Fibroblast of the conjunctiva (primary cell): ENCODE measurements at places on chromosomes 13 and 19.
A peak's percentile ranks its signal among the peaks of the same experiment; 100 is the strongest.

DNA sequence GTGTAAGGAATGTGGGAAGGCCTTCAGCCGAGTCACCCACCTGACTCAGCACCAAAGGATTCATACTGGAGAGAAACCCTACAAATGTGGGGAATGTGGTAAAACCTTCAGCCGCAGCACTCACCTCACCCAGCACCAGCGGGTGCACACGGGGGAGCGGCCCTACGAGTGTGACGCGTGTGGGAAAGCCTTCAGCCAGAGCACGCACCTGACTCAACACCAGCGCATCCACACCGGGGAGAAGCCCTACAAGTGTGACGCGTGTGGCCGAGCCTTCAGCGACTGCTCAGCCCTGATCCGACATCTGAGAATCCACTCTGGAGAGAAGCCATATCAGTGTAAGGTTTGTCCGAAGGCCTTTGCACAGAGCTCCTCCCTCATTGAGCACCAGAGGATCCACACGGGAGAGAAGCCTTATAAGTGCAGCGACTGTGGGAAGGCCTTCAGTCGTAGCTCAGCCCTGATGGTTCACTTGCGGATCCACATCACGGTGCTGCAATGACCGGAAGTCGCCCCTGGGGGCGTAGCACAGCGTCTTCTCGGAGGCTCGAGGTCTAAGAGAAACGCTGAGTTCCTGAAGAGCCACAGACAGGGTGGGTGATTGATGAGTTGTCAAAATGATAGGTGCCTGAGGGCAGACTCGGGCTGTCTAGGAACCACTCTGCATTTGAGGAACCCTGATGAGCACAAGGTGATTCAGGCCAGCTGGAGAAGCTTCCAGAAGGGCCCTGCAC, 12.2 kb downstream of the ZSCAN22 start:
- no peak for DNase-seq

- DNase-seq, result no peak
These were observed 594 bp downstream of the ZNF559 start for GRCh38 chr19:9324584-9324962.

DNA sequence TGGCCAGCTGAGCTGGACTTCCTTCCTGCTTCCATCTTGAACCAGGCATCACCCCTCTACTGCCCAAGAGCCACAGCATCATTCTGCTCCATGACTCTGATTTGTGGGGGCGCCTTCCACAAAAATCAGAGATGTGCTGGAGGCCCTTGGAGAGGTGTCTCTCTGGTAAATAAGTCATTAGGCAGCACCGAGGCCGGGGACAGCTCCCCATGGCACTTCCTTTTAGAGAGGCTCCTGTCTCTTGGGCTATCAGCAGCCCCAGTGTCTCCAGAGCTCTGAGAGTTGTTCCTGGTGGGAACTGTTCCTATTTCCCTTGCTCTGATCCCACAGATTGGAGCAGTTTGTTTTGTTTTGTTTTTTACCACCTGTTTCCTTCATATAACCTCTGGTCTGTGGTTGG, 19.9 kb downstream of the NWD1 start:
- DNase-seq, result no peak

DNA sequence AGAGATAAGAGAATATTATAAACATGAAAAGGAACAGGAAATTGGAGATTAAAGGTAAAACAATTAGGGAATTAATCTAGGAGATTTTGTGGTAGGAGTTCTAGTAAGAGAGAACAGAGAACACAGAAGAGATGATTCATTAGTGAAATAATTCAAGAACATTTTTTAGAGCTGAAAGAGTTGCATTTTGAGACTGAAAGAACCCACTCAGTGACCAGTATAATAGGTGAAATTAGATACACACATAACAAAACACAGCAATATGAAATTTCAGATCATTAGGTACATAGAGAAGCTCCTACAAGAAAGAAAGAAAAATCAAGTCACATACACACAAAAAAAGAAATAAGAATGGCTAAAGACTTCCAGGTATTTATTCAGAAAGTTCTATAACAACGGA, 144.0 kb downstream of the CYSLTR2 start:
- no peak for DNase-seq

DNA sequence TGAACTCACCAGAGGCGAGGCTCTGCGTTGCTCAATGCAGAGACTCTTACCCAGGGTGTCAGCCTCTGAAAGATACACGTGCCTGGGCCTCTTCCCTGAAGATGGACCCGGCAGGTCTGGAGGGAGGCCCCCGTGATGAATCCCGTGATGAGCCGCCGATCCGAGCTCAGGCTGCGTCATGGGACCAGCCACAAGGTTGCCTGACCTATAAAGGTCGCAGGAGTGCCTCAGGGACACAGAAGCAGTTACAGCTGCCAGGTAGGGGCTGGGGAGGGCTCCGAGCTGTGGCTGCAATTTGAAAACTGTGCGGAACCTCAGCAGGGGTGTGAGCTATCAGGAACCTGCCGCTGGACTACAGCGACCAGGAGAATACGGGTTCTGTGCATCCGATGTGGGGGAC, 10.5 kb upstream of the ATP11A start:
- no peak for DNase-seq

DNA sequence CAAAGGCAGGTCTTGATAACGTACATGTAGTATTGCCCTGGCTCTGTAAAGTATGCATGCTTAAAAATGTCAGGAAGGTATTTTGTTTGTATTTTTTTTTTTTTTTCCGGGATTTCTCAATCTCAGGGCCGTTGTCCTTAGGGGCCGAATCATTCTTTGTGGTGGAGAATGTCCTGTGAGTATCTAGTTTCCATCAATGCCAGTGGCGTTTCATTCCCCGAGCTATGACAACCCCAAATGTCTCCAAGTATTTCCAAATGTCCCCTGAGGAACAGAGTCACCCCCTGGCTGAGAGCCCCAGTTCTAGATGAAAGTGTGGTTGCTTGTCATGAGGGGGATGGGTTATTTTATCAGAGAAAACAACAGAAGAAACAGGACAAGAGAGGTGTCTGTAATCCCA, 68.7 kb downstream of the ACSBG2 start:
- no peak for DNase-seq

- DNase-seq, result no peak
These were observed 15.6 kb downstream of the SCGB2B2 start for GRCh38 chr19:34661357-34661756.

DNA sequence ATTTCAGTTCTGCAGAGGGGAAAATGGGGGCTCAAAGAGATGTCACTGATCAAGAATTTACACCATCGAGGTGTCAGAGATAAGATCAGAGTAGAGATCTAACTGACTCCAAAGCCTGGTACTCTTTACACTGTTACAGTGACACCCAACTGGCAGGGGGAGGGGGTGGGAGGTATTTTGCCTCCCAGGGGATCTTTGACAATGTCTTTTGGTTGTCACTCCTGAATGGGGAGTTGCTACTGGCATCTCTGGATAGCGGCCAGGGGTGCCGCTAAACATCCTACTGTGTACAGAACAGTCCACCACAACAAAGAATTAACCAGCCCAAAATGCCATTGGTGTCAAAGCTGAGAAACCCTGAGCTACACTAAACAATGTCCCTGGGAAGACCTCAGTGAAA, 3.1 kb downstream of the FPR3 start:
- DNase-seq, result no peak

DNA sequence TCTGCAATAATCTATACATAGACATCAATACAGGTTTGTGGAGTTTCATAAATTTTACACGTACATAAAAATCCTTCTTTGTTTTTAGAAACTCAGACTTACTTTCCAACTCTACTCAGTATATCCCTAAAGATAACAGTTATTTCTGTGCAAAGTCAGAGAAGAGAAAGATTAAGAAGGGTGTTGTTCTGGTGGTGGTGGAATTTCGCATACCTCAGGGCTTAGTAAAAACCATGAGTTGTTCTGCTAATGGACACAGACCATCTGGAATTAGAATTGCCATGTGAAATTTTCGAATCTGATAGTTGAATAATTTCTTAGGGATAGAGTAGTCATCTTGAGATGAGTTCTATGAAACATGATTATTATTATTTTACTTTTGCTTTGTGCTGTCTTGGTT, 102.7 kb downstream of the ZAR1L start:
- DNase-seq, result peak; percentile 3

- no peak for DNase-seq
These were observed 222.5 kb upstream of the SPRY2 start for GRCh38 chr13:80563439-80563838.

GRCh38 chr19:35265900-35266519, 2.8 kb upstream of the USF2 start:
- DNase-seq, result no peak

GRCh38 chr13:41821238-41821594, 139.7 kb downstream of the VWA8 start:
- no peak for DNase-seq

GRCh38 chr19:20503476-20503875, 62.1 kb downstream of the ZNF737 start:
- peak; percentile 43 for DNase-seq

GRCh38 chr19:40089462-40089861, 1.3 kb downstream of the ZNF780A start:
- DNase-seq, result no peak
